Hematopoietic multipotent progenitor cell treated with erythropoietin and hydrocortisone succinate and interleukin-3 and kit ligand, for 4 days (in vitro differentiated cells): ENCODE measurements at places on chromosomes 3 and 15.
A peak's percentile ranks its signal among the peaks of the same experiment; 100 is the strongest.

DNA sequence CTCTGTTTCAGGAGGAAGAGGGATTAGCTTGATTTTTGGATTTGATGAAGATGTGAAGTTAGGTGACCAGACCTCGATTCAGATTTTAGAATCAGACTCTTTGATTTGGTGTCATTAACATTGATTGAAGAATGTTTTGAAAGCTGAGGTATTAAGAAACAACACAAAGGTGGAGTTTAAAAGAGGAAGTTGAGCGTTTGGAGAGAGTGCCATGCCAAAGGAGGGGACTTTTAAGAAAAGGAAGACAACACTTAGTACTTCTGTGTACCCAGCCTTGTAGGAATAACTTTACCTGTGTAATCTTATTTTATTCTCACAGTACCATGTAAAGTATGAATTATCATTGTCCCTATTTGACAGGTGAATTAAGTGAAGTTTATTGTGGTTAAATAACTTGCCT is 34.4 kb downstream of the PPARG start:
- DNase-seq = peak; percentile 53

- DNase-seq = peak; percentile 58
Measured at GRCh38 chr3:138374573-138375134, 26.3 kb downstream of the MRAS start.

GRCh38 chr15:84955089-84955848 is 26.4 kb upstream of the PDE8A start:
- peak; percentile 65 for DNase-seq

- DNase-seq = no peak
Measured at GRCh38 chr15:82847703-82848102, 38.3 kb downstream of the WHAMM start.

DNA sequence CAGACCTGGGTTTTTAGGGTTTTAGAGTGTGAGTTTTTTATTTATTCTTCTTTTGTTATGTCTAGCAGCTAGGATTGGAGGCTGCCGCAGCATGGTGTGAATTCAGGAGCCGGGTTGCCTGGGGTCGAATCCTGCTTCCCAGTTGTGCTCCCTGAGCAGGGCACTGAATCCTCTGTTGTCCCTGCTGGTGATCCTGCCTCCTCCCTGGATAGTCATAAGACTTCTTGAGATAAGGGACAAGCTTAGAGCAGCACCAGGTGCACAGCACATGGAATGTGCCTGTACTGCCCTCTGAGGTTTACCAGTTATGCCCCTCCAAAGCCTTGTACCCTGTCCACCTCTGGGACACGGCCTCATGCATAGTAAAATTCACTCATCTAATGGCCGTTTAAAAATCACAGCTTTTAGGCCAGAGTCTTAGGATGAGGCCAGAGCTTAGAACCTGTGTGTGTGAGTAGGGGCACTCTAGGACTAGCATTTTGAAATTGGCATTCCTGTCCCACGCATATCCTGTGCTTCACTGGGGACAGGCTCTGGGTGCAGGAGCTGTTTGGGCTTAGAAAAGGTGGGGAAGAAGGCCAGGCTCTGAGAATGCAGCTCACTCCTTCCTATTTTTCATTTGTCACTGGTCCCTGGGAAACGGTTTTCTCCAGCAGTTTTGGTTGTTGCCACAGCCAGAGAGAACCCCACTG is 47.7 kb downstream of the CHCHD6 start:
- no peak for DNase-seq

GRCh38 chr15:64877435-64877834 is 34.3 kb upstream of the ANKDD1A start:
- DNase-seq = peak; percentile 66

- DNase-seq = no peak
Measured at GRCh38 chr3:116111765-116112164, 333.5 kb downstream of the LSAMP start.

DNA sequence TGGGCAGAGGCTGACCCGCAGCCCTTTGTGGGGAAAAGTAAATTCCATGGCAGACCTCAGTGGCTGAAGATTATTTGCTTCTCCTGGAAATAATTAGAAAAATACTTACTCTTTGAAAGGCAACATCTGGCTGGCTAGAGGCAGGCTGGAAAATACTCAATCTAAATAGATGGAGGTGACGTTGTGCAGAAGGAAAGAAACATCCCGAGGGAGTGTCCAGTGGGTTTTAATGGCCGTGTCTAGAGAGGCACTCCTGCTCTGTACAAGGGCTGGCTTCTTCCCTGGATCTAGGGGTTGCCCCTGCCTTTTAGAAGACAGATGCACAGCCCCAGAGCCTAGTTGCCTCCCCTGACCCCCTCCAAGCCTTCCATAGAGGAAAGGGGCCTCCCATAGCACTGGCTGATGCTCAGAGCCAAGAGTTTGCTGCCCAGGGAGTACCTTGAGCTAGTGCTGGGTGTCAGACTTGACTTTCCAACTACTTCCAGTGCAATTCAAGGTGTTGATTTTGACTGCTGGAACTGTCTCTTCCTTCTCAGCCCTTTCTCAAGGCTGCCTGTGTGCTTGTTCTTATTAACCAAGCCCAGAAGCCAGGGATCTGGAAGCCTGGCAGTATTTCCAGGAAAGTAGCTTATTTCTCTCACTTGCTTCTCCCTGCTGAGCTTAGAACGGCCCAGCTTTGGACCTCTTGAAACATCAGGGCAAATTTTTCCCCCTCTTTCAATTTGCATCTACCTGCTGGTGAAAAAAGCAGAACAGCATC is 27.4 kb downstream of the CGNL1 start:
- DNase-seq = no peak

- no peak for DNase-seq
Measured at GRCh38 chr3:143535994-143536784, 312.1 kb downstream of the SLC9A9 start.

- DNase-seq = no peak
Measured at GRCh38 chr3:79040091-79040490, 727.7 kb downstream of the ROBO1 start.

DNA sequence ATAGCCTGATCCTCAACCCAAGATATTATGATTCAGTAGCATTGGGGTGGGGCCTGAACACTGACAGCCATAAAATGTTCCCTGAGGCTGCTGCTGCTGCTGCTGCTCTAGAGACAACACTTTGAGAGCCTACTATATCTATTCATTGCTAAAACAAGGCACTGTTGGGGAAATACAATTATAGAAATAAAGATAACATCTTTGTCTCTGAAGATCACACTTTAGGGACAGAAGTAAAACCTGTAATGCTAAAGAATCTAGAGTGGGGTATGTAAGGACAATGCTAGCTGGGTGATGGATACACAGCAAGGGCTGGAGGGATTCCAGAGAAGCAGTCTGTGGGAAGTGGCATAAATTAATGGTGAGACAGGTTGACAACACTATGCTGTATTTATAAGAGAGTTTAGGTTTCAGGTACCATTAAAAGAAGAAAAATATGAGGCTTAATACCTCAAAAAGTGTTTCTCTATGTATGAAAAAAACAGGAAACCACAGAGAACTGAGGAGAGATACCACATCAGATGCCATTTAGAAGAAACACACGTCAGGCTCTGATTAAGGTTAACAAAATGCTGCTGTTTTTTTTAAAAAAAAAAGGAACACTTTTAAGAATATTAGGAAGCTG is 115.9 kb downstream of the CBLB start:
- peak; percentile 74 for DNase-seq

- no peak for DNase-seq
Measured at GRCh38 chr15:29468899-29469298, 199.3 kb upstream of the NSMCE3 start.

DNA sequence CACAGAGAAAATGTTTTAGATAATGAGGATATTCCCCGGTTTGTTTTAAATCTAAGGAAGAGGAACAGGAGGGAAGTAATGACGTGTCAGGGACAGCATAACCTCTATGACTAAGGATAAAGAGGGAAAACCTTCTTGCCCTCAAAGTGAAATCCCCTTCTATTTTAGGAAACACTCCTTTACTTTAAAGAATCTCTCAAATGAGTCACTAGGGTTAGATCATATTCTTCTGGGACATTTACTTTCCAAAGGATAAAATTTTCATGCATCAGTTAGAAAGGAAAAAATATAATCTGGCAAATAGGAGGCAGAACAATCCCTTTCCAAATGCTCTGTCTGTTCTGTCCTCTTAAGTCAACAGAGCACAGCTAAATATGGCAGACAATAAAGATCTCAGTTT is 43.2 kb upstream of the UBE2E2 start:
- no peak for DNase-seq

DNA sequence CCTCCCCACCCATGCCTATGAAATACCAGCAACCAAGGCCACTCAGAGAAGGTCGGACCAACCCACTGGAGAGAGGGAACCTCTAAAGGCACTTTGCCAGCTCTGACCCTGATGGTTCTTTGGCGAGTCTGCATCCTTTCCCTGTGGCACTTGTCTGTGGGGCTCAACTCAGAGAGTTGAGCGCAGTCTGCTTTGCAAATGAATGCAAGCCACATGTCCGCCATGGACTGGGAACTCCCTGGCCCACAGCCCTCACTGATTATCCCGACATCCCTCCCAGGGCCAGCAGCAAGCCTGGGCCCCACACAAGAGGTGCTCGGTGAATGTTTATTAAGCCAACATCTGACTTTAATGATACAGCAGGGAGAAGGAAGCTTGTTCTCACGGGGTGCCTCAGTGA is 55.5 kb upstream of the HES1 start:
- no peak for DNase-seq

- no peak for DNase-seq
Measured at GRCh38 chr15:46918462-46919140, 798.7 kb upstream of the SEMA6D start.

- no peak for DNase-seq
Measured at GRCh38 chr3:189519458-189519857, 111.7 kb upstream of the TP63 start.

- DNase-seq = no peak
Measured at GRCh38 chr3:134274571-134274970, 23.9 kb upstream of the RYK start.

GRCh38 chr3:9691636-9692035 is 12.0 kb upstream of the CPNE9 start:
- no peak for DNase-seq

- DNase-seq = peak; percentile 51
Measured at GRCh38 chr15:67177752-67178151, 76.7 kb downstream of the AAGAB start.

DNA sequence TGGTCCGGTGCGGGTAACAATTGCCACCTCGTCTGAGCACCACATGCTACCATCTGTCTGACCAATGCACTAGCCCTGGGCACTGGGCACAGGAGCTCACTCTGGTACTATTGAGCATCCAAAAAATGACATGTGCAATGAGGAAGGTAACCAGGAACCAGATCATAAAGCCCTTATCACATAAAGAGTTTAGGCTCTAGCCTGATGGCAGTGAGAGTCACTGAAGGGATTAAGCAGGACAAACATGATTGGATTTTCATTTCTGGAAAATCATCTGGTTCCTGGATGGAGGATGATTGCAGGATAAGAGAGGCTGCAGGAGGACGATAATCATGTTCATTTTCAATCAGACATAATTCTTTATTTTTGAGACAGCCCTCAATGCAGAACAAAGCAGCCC is 12.4 kb downstream of the NDUFB4 start:
- no peak for DNase-seq

DNA sequence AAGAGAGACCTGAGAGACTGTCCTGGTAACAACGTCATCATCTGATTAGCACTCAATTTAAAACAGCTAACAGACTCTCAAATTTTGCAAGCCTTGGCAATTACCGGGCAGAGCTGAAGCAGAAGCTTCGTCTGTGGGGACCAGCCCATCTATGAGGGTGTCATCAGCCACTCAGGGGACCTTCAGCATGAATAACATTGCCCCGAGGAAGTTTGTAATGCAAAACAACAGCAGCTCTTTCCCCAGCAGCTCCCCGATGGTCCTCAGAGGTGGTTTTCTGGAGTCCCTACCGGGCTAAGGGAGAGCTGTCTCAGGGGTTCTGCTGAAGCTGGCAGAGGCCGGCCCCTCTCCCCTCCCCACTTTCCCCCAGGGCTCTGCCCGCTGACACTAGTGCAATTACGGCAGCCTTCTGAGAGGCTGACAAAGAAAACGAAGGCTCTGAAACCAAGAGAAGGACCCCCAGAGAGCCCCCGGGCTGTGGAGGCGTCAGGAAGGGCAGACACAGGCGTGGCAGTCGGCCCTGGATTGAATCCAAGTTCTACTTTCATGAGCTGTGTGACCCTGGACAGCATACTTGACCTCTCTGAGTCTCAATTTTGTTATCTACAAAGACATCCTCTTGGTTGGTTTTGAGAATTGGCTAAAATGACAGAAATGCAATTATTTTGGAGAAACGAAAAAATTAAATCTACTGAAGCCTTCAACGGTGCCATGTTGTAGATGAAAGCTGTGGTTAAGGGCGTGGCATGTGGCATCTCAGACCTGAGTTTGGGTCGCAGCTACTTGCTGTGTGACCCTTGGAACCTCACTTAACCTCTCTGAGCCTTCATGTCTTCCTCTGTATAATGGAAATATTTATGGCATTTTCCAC is 102.1 kb upstream of the TLE3 start:
- DNase-seq = peak; percentile 38

GRCh38 chr3:184647405-184647936 is 64.4 kb downstream of the MAGEF1 start:
- no peak for DNase-seq

GRCh38 chr15:63407612-63408011 is 26.0 kb upstream of the CA12 start:
- DNase-seq = no peak

GRCh38 chr3:168085491-168086119 is 10.1 kb downstream of the GOLIM4 start:
- no peak for DNase-seq

GRCh38 chr3:17974206-17974841 is 231.9 kb upstream of the TBC1D5 start:
- no peak for DNase-seq

GRCh38 chr3:142053244-142053643 is 96.1 kb downstream of the TFDP2 start:
- DNase-seq = peak; percentile 41

GRCh38 chr15:57654153-57654852 is 52.2 kb upstream of the POLR2M start:
- no peak for DNase-seq

GRCh38 chr3:189288348-189289235 is 116.8 kb downstream of the TPRG1 start:
- no peak for DNase-seq

GRCh38 chr3:191972714-191973398 is 511.9 kb downstream of the PYDC2 start:
- no peak for DNase-seq

GRCh38 chr3:23435904-23436303 is 232.8 kb downstream of the UBE2E2 start:
- DNase-seq = no peak

- no peak for DNase-seq
Measured at GRCh38 chr3:49263159-49263889, 13.7 kb downstream of the C3orf62 start.

- no peak for DNase-seq
Measured at GRCh38 chr15:97962263-97962662, 1.8 kb downstream of the ARRDC4 start.

DNA sequence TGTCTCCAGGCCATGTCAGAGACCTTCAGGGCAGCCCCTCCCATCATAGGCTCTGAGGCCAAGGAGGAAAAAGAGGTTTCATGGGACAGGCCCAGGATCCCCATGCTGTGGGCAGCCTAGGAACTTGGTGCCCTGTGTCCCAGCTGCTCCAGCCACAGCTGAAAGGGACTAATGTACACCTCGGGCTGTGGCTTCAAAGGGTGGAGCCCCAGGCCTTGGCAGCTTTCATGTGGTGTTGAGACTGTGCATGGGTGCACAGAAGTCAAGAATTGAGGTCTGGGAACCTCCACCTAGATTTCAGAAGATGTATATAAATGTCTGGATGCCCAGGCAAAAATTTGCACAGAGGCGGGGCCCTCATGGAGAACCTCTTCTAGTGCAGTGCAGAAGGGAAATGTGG is 6.6 kb upstream of the SSR3 start:
- no peak for DNase-seq
